Left hindlimb (tissue), 1 donor: ENCODE measurements at places on chromosomes 6 and 20.

- no peak for DNase-seq
Measured at GRCh38 chr6:6436946-6437345, 116.5 kb upstream of the F13A1 start.

- DNase-seq: no peak
Measured at GRCh38 chr6:63114610-63115211, 96.6 kb upstream of the FKBP1C start.

- DNase-seq: no peak
Measured at GRCh38 chr6:150236544-150236943, 93.7 kb downstream of the PPP1R14C start.

GRCh38 chr6:110537208-110538123, 61.1 kb upstream of the SLC22A16 start:
- DNase-seq: no peak

DNA sequence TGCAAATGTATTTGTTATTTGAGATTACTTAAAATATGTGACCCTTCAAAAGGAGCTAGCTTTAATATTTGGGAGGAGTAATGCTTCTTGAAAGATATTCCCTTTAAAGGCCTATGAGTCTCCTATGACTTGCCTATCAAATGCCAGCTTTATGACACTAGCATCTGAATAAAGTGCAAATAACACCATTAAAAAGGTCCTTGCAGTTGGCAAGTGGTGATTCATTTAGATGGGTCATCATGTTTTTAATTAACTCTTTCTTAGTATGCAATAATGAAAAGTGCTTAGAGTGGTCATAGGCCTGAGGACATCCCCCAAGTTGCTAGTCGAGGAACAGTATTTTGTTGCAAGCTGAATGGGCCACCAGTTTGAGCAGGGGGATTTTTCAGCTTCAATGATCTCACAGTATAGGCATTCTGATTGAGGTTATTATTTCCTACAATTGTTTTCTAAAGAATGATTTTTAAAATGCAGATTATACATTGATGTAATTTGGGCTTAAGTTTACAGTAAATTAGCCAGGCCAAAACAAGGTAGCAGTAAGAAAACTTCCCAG, 3.7 kb upstream of the CD2AP start:
- DNase-seq: no peak

- no peak for DNase-seq
Measured at GRCh38 chr6:41695825-41696224, 39.6 kb downstream of the TFEB start.

DNA sequence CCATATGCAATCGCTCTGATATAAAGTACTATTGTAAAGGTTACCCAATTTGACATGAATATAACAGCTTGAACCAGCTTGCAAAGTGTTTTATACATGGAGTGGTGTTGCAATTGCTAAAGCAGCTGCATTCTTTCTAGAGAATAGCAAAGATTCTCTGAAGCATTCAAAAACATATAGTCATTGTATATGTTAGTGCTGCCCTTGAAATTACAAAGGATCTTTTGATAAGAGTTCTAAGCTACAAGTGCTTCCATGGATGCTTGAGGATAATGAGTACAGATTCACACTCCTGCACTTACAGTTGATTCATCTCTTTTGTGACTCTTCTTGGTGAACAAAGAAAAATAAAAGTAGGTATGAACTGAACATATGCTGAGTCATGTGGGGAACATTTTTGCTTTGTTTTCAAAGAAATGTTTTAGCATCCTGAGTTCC, 175.7 kb downstream of the ALDH8A1 start:
- DNase-seq: no peak

GRCh38 chr6:136611133-136611532, 60.9 kb upstream of the MAP7 start:
- no peak for DNase-seq

GRCh38 chr6:138253731-138254130, 35.4 kb upstream of the PBOV1 start:
- DNase-seq: no peak

DNA sequence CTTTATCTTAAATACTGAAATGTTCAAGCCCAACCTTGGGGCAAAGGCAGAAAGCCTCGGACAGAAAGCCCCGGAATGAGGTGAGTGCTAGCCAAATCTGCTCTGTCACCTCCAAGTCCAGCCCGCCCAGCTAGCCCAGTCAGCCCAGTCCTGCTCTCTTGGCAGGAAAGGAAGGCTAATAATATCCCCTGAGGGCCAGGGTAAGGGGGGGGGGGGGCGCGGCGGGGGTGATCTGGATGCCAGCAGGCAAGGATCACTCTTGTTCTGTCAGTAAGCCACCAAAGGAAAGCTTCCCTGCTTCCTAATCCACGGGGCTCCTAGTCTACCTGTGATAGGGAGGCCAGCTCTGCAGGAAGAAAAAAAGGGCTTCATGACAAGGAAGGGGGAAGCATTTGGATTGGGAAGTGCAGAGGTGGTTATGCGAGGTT, 1.1 kb downstream of the NDRG3 start:
- no peak for DNase-seq

DNA sequence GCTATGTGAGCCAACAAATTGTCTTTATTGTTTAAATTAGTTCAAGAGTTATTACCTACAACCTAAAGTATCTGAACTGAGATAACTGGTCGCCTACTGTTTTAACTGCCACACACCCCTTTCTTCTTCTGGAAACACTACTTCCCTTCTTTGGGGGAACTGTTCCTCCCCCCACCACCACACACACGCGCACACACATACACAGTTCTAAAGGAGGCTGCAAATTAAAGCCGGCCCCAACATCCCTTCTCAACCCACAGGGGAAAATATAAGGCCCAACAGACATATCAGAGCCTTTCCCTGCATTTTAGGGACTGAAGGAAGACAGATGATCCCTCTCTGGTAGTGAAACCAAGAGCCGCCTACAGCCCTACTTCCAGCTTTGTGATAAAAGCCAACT, 348.0 kb upstream of the JARID2 start:
- no peak for DNase-seq

- DNase-seq: peak; percentile 7
Measured at GRCh38 chr20:3804254-3804751, 8.2 kb downstream of the CDC25B start.
